ENCODE measurements at places on chromosomes 2 and 18. TPM values are rescaled to one million over a fixed set of nuclear protein-coding genes. Genes with fewer than 3 reads are reported as not detected.

WNT10A gene
- not detected for total RNA-seq

DNA sequence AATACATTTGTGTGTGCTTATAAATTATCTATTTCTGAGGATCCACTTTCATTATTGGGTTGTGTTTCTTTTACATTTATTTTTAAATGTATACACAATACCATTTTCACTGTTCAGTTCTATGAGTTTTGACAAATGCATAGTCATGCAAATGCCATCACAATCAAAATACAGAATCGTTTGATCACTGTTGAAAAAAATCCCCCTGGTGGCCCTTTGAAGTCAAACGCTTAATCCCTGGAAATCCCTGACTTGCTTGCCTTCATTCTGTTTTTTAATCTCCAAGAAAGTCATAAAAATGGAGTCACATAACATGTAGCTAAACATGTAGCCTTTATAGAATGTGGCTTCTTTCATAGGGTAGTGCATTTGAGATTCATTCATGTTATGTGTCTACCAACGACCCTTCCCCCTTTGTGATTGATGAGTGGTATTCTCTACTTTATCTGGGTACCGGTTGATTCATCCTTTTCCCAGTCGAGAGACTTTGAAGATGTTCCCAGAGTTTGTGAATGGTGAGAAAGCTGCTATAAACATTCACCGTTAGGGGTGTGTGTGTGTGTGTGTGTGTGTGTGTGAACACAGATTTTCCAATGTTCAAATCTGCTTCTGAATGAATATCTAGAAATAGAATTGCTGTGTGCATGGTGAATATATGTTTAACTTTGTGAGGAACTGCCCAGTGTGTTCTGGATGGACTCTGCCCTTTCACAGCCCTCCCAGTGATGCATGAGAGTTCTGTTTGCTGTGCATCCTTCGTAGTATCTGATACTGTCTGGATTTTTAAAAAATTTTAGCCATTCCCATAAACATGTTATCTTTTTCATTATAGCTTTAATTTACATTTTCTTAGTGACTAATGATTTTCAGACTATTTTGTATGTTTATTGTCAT lies 173.6 kb downstream of the GALR1 start:
- no peak for ATAC-seq

- ATAC-seq: no peak
These were observed 357.9 kb upstream of the NRP2 start for GRCh38 chr2:205324355-205324754.

SPAST gene
- 15.0 TPM for total RNA-seq

GRCh38 chr2:195686564-195686963 lies 29.5 kb downstream of the SLC39A10 start:
- no peak for ATAC-seq

- no peak for ATAC-seq
These were observed 282.2 kb downstream of the EXOC6B start for GRCh38 chr2:72543497-72544216.

THOC1 gene
- 18.7 TPM for total RNA-seq
